CD4-positive, alpha-beta T cell treated with Interferon gamma for 1 hour (primary cell): ENCODE measurements at places on chromosomes 7 and 10.

DNA sequence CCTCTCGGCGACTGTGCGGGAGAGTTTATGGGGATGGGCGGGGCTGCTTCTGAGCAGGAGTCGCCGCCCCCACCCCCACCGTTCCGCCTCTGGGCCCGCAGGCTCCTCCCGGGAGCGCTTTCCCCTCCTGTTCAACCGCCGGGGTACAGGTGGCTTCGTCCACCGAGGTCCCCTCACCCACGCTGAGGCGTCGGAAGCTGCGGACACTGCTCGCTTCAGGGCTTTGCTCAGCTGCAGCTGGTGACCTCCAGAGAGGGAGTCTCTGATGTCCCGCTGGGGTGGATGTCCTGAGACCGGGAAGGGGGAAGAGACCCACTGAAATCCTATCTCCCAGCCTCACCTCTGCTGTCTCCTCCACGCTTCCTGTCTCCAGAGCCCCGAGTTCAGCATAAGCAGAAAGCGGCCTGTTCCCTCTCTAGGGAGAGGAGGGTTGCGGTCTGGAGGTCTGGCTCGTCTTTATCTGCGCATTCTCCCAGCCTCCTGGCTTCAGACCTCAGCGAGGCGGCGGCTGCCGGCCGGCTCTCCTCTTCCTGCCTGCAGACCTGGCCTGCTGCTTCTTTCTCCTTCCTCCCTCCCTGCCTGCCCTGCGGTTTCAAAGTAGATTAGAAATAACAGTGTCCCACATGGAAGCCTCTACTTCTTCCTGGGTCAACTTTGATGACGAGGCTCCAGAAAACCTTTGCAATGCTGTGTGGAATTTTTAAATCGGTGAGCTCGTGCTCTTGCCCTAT lies 1.8 kb downstream of the CYP2E1 start:
- DNase-seq = no peak

DNA sequence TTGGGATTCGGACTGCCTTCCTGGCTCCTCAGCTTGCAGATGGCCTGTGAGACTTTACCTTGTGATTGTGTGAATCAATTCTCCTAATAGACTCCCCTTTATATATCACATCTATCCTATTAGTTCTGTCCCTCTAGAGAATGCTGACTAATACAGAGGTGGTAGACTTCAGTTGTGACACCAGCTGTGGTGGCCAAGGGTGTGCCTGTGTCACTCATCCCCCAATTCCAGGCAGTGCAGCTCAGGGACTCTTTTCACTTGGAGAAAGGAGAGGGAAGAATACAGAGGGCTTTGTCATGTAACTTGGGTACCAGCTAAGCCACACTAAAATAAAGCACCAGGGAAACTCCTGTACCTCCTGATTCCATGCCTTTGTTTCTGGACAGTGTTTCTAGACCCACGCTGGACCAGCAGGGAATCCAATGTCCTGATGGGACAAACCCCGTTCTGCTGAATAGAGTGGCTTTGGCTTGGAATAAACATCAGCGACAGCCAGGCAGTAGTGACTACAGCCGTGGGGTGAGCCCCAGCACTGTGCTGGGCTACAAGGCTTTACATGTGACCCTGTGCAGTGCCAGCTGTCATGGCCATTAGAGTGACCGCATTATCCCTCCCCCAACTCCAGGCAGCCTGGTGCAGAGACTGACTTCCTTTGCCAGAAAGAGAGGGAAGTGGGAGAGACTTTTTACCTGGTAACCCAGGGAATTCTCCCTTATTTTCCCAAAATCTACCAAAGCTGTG lies 233.6 kb downstream of the ANK3 start:
- DNase-seq = no peak

GRCh38 chr7:120941856-120942255 lies 8.7 kb upstream of the ING3 start:
- no peak for DNase-seq

DNA sequence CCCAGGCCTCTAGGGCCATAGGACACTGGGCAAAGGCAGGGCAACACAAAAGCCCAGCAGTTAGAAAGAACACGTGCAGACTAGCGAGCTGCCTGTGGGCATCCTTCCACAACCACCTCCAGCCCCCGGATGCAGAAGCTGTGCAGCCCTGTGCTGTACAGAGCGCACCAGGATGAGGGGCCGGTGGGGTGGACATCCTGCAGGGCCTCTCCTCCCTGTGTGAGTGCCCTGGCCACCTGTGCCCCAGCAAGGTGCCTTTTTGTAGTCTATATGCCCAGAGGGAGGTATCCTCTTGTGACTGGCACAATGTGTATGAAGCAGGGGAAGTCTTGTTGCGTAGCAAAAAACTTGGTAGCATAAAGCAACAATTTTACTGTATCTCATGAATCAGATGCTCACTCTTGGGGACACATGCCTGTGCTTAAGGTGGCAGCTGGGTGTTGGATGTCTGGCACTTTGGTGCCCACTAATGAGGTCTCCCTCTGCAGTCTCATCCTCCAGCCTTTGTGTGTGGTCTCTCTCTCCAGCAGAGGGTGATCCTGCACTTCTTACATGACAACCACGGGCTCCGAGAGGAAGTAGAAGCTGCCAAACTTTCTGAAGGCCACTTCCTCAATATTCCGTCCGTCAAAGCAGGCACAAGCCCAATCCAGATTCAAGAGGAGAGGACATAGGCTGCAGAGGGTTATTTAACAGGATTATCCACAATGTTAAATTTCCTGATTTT lies 8.7 kb downstream of the NCAPG2 start:
- DNase-seq = peak; percentile 65

DNA sequence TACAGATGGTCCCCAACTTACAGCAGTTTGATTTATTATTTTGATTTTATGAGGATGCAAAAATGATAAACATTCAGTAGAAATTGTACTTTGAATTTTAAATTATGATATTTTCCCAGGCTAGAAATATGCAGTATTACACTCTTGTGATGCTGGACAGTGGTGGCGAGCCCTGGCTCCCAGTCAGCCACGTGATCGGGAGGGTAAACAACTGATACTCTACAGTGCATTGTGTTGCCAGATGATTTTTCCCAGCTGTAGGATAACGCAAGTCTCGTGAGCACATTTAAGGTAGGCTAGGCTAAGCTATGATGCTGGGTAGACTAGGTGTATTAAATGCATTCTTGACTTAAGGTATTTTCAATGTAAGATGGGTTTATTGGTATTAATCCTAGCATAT lies 865.2 kb downstream of the SORCS3 start:
- DNase-seq = no peak

GRCh38 chr7:139725858-139726484 lies 51.8 kb downstream of the HIPK2 start:
- no peak for DNase-seq

DNA sequence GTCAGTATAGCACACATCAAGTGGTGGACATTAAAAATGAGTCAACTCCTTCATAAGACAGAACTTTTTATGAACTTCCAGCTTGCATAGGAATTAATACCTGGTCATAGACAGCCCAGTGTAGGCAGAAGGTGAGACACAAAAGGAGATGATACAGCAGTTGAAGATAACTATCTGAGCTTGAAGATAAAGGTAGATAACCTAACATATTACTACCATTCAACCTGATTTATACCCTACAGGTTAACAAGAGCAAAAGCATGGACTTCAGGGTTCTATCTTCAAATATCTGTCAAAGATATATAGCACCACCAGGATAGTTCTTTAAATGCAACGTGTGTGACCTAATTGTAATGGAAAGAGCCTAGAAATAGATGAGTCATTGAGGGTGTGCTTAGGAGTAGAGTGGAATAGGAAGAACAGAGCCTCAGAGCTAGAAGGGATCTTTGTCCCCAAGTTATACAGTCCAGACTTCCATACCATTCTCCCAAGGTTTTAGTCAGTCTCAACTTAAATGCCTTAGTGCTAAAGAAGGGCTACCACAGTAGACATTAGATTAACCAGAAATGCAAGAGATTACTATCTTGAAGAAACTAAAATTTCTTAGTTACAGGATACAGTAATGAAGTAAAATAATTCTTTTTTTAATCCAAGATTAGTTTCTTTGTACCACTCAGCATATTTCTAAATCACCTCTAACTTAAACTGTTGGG lies 9.2 kb downstream of the ZNF800 start:
- no peak for DNase-seq

- DNase-seq = no peak
Observed at GRCh38 chr7:12765431-12766100, 78.1 kb downstream of the ARL4A start.

DNA sequence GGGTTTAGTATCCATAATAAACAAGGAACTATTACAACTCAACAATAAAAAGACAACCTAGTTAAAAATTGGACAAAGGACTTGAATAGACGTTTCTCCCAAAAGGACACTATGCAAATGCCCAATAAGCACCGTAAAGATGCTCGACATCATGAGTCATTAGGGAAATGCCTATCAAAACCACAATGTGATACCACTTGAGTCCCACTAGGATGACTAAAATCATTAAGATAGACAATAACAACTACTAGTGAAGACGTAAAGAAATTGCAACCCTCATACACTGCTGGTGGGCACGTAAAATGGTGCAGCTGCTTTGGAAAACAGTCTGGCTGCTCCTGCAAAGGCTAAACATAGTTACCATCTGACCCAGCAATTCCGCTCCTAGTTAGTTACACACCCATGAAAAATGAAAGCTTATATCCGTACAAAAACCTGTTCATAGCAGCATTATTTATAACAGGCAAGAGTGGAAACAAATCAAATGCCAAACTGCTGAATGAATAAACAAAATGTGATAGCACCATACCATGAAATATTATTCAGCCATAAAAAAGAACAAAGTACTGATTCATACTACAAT lies 17.3 kb downstream of the CCDC3 start:
- no peak for DNase-seq

GRCh38 chr10:71713135-71714030 lies 6.2 kb downstream of the C10orf105 start:
- DNase-seq = peak; percentile 39

GRCh38 chr10:103828587-103829197 lies 26.7 kb downstream of the SH3PXD2A start:
- DNase-seq = no peak

GRCh38 chr7:151552352-151553028 lies 32.8 kb upstream of the RHEB start:
- no peak for DNase-seq

DNA sequence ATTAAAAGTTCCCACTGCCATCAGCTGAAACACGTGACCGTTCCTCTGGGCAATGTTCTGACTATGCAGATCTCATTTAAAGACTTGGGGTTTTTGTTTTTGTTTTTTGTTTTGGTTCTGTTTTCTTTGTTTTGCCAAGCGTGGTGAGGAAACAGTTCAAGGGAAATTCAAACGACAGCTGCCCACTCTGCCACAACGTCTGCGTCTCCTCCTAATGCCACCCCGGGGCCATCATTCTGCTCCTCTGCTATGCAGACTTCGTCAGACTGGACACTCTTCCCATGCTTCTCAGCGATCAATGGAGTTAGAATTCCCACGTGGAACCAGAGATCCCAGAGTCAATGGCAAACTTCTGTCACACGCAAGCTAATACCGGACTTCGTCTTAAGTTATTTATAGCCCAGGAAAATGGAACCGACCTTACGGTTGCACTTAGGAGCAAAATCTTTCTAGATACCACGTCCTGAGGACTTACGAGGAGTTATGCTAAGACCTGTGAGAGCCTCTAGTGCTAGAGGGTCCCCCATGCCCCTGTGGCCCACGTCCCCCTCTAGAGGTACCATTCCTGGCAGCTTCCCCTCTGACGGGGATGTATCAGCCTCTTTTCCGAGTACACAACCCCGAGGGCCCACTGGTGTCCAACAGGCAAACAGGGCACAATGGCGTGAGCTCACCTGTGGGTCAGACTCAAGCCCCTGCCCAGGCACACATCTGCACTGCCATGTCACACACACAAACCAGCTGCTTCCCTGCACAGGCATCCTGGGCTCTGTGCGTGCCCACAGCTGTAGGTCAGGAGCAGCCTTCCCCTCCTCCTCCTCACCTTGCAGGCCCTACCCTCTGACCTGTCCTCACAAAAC lies 24.4 kb downstream of the EBF3 start:
- DNase-seq = no peak

DNA sequence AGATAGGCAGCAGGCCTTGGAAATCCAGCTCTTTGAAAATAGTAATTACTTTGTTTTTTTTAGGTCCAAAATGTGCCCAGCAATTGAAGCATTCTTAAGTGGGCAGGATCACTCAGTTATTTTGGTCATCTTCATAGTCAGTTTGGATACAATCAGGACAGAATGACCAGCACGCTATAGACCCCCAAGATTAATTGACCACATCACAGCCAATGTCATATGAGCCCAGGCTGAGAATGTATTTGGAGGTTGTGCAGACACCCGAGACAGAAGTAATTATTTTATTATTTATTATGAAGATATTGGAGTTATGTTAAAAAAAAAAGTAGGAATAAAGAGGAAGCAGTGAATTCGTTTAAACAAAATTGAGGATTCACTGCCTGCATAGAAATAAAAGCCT lies 93.3 kb upstream of the PFKP start:
- DNase-seq = no peak

DNA sequence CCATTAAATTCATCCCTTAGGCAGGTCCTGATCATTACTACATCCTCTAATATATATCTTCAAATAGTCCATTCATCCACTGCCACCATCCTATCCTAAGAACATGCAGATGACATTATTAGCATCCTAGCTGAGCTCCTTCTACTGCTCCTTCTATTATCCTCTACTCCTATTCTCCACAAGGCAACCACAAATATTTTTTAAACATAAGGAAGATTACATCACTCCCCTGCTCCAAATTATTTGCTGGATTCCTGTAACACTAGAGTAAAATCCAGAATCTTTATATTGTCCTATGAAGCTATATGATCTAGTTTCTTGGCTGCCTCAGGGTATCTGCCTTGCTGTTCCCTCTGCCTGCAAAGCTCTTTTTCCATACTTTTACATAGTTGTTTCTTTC lies 176.3 kb upstream of the SLC26A5 start:
- DNase-seq = no peak

- no peak for DNase-seq
Observed at GRCh38 chr7:73891178-73891885, 30.4 kb downstream of the TMEM270 start.

GRCh38 chr10:129900825-129901224 lies 63.2 kb downstream of the EBF3 start:
- DNase-seq = no peak

DNA sequence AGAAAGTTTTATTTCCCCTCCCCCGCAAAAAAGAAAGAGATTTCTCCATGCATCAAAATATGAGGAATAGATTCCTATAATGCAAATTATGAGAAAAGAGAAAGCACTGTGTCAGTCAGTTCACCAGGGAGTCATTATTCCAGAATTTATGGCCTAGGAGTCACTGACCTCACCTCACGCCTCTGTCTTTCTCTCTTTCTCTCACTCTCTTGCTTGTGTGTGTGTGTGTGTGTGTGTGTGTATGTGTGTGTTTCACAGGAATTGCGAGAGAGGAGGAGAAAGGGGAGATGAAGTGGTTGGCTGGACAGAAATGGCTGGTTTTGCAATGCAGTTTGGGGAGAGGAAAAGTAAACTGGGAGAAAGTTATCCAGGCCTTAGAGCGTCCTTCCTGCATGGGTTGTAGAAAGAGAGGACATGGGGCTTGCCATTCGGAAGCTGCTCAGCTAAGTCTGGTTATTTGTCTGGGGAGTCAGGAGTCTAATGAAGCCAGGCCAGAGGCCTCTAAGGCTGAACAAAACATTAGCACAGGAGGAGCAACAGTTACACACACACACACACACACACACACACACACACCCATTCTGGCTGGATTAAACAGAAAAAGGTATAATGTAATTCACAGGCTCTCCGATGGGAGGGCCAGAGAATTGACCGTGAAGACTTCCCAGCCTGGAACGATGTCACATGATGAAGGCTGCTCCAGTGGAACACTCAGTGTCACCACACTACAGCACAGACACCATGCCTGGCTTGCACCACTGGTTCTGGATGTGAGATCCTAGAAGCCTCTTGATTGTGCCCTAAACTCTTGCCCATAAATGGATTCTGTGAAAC lies 12.8 kb upstream of the FFAR4 start:
- no peak for DNase-seq
